ENCODE measurements at places on chromosomes 3 and 15.

DNA sequence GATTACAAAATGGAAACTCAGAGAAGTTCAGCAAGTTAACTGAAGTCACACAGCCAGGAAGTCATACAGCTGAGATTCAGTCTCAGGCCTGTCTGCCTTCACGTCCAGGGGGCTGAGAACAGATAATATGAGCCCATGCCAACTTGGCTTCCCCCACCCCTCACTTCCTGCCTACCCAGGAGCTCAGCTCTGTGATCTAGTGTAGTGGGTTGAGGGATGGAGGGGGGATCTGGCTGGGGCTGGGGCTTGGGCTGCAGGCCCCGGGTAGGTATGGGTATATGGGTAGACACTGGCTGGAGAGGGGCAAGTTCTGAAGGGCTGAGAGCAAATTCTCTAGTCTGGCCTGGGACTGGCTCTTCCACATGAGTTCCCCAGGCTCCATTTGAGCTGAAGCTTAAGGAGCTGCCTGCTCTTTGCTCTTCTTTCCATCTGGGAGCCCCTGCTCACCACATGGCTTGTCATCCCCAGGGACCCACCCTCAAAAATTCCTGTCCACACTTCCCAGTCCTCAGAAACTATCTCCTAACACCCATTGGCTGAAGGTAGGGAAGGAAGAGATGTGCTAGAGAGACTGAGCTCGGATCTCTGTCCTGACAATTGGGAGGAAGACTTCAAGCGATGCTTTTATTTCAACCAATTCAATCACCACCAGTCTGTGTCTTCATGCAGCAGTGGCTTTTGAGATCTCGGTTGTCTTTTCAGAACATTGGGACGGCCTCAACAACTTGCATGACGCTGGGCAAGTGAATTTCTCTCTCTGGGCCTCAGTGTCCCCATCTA is 2.0 kb downstream of the RASGRF1 start:
- DNase-seq, result no peak

DNA sequence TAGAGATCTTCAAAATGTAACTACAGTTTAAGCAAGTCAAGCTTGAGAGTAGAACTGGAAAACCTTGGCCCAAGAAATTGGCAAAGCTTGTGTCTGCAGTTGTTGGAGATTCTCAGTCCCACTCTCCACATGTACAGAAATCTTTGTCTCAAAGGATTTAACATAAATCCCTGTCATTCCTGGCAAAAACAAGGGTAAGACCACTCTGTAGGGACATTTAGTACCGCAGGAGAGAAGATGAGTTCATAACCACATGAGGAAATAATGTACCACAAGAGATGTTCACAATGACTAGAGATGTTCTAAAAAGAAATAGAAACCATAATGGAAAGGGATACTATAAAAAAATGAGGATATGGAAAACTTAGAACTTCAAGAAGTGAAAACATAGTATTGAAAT is 73.7 kb downstream of the RAB7A start:
- DNase-seq, result no peak

- DNase-seq, result no peak
These were observed 128.1 kb upstream of the WNT5A start for GRCh38 chr3:55615039-55615693.

DNA sequence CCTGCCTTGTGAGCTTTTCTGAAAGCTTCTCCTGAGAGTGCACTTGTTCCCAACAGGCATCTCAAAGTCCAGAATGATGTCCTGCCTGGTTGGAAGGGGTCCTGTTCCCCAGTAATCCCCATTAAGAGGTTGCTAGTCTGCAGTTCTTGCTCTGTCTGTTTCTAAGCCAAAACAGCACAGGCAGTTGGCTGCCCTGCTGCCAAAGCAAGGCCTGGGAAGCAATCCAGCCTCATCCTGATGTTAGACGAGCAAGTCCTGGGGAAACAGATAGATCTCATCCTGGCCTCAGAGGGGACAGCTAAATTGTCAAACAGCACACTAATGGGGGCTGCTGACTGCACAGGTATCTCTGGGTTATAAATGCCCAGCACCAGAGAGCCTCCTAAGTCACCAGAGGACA is 198.0 kb downstream of the EPHB1 start:
- no peak for DNase-seq

- DNase-seq, result no peak
These were observed 293.8 kb downstream of the MEX3B start for GRCh38 chr15:81751816-81752545.

DNA sequence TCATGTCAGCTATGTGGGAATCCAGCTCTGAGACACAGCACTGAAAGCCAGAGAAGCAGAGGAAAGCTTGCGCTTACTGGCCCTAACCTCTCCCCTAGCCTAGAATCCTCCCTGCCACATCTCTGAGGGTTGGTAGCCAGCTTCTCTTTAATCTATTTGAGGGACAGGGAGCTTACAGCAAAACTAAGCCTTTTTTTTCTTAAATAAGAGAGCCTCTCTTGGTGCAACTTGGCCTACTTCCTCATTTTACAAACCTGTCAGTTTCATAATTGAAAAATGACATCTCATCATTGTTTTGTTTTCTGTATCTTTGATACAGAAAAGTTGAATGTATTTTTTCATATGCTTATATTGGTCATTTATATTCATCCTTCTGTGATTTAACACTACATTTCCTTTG is 193.9 kb downstream of the ZNF621 start:
- no peak for DNase-seq

GRCh38 chr15:59388670-59389069 is 16.0 kb upstream of the MYO1E start:
- no peak for DNase-seq

DNA sequence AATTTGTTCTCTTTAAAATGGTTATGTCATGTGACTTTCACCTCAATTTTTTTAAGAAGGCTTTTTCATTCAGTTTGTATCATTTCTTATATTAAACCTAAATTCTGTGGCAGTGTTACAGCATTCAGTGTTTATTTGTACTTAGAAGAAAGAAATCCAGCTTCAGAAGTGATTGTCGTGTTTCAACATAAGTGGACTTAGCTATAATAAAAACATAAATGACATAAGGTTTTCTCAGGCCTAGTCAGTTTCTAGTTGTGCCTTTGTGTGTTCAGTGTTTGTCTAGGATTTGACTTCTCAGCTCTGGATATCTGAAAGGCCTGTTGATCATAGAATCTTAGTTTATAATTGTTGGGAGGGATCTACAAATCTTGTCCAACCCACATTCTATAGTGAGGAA is 80.5 kb downstream of the STT3B start:
- DNase-seq, result no peak

- no peak for DNase-seq
These were observed 44.8 kb downstream of the ABTB1 start for GRCh38 chr3:127717357-127718244.

DNA sequence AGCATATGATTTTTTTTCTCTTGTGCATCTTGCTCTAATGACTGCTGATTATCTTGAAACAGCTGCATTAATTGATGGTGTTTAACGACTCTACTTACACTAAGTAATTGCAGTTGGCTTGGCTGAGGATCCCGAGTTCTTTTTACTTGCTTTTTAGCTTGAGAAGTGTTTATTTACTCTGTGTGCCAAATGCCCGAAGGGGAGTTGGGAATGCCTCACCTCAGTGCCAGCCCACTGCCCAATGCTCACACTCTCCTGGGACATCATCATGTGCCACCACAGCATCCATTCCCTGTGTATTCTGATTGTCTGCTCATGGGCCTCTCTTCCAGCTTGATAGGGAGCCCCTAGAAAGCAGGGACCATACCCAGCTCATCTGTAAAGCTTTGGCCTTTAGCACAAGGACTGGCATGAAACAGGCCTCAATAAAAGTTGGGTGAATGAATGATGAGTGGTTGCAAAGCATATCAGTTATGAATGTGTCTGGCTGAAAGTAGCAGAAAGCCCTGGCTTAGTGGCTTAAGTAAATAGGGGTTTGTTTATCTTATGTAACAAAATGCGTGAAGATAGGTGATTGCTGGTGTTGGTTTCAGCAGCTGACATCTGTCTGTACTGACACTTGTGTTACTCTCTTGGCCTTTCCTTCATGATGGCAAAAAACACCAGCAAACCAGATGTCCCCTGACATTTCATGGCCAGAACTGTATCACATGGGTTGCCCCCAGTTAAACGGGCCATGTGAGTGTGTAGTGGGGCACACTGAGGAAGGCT is 8.1 kb downstream of the PXYLP1 start:
- DNase-seq, result no peak

DNA sequence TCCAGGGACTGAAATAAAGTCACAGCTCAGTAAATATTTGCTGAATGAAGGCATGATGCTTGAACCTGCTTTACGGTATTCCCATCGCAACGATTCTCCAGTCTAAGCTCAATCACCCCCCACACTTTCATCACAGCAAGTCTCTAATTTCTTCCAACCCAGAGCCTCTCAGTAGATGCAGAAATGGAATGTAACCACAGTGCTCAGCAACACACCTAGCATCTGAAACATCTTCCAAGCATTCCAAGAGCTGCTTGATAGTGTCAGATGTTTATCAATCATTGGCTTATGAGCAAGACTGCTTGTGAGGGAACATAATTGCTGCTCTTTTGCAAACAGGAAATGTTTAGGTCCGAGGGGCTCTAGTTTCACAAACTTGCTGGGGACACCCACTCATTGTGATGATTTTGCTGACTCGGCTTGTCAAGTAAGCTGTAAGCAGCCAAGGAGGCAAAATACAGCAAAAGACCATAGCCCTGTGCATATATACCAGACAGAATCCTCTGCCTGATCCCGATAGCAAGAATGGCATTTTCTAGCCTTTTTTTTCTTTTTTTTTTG is 751.2 kb downstream of the NR2F2 start:
- no peak for DNase-seq

DNA sequence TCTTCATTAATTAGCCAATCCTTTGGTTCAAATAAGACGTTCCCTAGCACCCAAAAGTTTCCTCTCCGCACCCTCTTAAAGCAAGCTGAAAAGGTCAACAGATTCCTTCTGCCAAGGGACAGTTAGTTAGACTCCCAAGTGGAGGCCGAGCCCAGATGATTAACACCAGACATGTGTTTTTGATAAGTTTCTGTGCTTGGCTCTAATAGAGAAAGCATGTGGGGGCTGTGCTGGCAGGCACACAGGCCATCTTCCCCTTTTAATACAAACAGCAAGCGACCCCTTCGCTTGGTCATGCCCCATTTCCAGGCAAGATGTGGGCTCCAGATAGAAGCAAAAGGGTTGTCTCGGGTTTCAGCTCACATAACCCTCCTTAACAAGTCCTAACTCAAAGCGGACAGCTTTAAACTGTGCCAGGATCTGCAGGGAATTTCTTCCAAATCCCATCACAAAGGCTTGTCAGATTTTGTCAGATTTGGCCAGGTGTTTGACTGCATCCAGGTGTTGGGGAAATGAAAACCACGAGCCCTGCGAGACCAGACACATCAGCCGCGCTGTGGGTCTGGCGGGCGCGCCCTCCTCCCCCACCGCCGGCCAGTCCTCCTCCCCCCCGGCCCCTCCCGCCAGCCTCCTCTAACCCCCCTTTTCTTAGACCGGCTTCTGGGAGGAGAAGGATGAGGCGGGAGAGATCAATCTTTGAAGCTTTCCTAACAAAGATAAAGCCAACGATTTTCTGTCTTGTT is 3.3 kb downstream of the HES1 start:
- no peak for DNase-seq

DNA sequence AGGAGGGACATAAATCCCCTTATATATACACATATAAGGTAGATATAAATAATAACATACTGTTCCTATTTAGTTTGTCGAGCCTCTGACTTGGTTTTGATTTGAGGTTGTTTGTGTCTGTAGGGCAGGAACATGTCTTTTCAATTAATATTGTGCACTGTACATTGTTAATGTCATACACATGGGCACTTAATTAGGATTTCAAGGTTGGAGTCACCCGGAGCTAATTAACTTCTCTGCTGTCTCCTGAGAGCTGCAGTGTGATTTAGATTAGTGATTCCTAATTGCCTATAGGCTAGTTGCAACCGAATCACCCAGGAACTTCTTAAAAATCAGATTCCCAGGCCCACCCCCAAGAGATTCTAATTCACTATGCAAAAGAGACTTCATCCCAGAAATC is 50.4 kb upstream of the FILIP1L start:
- no peak for DNase-seq

- DNase-seq, result no peak
These were observed 837 bp downstream of the LRRN1 start for GRCh38 chr3:3800080-3800455.

DNA sequence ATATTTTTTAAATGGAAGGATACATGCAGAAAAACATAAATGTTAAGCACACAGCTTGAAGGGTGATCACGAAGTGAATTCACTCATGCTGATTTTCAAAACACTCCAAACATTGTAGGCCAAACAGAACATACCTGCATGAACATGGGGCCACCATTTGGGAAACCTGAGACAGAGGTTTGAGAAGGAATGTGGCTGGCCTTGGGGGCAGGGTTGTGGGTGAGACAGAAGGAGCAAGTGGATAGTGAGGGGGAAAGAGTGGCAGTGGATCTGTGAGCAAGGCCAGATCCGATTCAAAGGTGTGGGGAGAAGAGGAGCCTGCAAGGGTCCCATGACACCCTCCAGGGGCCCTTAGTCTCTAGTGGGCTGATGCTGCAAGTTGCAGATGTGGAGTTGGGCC is 94.9 kb downstream of the HMG20A start:
- no peak for DNase-seq

DNA sequence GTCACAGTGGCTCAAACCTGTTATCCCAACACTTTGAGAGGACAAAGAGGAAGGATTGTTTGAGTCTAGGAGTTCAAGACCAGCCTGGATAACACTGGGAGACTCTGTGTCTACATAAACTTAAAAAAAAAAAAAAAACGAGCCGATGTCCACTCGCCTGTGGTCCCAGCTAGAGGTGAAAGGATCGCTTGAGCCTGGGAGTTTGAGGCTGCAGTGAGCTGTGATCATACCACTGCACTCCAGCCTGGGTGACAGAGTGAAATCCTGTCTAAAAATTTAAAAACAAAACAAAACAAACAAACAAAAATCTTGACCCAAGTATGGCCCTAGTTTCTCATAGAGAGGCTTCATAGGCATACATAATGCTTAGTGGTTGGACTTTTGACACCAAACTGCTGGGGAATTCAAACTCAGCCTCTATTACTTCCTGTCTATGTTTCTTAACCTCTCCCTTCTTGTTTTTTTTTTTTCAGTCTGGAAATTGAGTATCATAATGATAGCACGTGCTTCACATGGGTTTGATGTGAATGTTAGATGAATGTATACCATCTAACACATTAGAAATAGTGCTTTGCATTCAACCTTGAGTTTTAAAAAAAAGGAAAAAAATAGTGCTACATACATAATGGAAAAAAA is 46.4 kb upstream of the CAPN7 start:
- DNase-seq, result no peak

GRCh38 chr3:53939086-53939582 is 47.5 kb upstream of the SELENOK start:
- DNase-seq, result peak; percentile 28

GRCh38 chr3:127174284-127174683 is 18.6 kb upstream of the PRR23E start:
- no peak for DNase-seq

DNA sequence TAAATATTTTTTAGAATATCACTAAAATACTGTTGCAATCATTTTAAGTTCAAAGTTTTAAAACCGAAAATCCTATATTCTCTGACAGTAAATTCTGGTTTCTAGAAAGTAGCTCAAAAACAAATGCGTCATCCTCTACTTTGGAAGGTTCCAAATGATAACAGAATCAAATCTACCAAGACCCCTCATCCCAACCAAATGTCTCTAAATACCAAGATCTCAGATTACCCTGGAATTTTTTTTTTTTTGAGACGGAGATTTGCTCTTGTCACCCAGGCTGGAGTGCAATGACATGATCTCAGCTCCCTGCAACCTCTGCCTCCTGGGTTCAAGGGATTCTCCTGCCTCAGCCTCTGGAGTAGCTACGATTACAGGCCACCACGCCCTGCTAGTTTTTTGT is 16.8 kb downstream of the TBL1XR1 start:
- DNase-seq, result no peak
